Activated T-cell treated with anti-CD3 and anti-CD28 coated beads for 48 hours (primary cell): ENCODE measurements at places on chromosomes 5 and 9.

- DNase-seq = no peak
Observed at GRCh38 chr5:32302835-32303754, 9.6 kb downstream of the MTMR12 start.

DNA sequence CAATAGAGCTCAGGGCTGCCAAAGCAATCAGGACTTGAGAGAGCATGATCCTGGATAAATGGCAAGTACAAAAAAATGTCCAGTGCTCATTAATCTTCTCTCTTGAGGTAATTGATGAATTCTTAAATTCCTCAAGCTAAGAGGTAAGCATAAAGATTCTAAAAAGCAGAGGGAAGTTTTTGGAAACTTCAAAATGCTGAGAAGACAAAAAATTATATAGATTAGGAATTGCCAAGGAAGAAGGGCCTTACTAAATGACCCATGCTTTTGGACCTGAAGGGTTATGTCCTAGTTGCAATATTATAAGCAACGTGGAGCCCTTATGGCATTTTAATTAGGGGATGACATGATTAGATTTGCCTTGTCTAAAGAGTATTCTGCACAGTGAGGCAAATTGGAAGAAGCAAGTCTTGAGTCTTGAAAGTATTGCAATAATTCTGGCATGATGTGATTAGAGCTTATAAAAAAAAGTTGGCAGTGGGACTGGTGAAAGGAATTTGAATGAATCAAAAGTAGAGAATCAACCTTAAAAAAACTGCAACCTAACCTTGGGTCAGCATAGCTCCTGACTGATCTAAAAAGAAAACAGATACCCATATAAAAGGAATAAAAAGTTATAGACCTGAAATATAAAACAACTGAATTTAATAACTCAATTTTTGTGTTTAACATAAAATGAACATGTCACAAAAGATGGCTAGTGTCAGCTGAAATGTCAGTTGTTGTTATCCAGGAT is 323.8 kb upstream of the ARRDC3 start:
- DNase-seq = no peak

- no peak for DNase-seq
Observed at GRCh38 chr5:130529111-130529510, 624.8 kb downstream of the CHSY3 start.

- no peak for DNase-seq
Observed at GRCh38 chr9:107548298-107549142, 59.0 kb upstream of the KLF4 start.

GRCh38 chr5:89351222-89351621 is 468.2 kb upstream of the MEF2C start:
- no peak for DNase-seq

DNA sequence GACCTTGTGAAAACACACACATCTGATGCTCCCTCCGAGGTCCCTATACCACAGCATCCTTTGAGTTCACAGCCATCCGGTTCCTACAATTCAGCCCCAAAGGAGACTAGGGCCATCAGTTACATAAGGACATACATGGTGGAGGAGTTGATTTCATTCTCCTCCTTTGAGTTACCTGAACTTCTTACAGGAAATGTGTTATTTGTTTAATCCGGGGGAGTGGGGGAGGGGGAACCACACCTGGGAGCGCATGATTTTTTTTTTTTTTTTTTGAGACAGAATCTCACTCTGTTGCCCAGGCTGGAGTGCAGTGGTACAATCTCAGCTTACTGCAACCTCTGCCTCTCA is 30.7 kb downstream of the SEMA4D start:
- no peak for DNase-seq

DNA sequence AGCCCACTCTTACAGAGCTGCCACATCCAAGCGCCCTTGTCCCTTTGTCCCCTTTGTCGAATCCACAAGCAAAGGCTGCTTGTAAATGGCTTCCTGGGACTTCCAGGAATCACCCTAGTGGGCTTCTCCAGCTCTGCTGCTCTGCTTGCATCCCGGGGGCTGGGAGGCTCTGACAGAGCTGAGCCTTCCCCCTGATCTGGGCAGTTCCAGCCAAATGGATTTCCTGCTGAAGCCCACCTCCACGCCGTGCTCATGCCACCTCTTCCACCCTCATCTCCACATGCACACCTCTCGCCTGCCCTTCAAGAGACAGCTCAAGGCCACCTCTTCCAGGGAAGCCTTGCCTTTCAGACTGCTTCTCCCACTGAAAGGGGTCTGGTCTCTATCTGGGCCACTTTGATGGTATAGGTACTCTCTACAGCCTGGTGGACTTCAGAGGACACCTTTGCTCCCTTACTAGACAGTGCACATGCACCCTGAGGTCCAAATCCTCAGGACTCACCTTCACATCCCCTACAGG is 106.2 kb downstream of the LHFPL2 start:
- DNase-seq = no peak

- DNase-seq = no peak
Observed at GRCh38 chr9:23674016-23674585, 151.9 kb downstream of the ELAVL2 start.

- DNase-seq = no peak
Observed at GRCh38 chr5:142626099-142626498, 59.8 kb downstream of the FGF1 start.

GRCh38 chr5:79929095-79929494 is 62.0 kb downstream of the MTX3 start:
- DNase-seq = no peak

GRCh38 chr5:21574961-21575360 is 1278.2 kb downstream of the CDH12 start:
- no peak for DNase-seq

GRCh38 chr9:136531904-136532798 is 13.7 kb downstream of the NOTCH1 start:
- no peak for DNase-seq

DNA sequence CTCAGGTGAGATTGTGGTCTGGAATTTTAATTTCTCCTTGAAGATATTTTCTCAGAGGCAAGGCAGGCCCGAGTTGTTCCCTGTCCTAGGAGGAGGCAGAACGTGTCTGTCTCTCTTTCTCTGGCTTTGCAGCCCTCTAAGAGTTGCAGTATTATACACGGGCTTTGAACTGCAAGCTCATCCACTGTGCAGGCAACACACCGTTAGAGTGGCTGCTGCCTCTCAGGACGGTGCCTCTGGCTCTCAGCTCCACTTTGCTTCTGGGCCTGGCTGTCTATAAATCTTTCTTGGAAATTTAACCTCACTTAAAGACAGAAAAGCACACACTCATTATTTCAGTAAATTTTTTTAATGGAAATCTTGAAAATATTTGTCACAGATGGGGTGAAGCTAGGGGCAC is 170.1 kb upstream of the ADCY2 start:
- DNase-seq = no peak

- no peak for DNase-seq
Observed at GRCh38 chr9:88777498-88778312, 213.6 kb upstream of the S1PR3 start.

DNA sequence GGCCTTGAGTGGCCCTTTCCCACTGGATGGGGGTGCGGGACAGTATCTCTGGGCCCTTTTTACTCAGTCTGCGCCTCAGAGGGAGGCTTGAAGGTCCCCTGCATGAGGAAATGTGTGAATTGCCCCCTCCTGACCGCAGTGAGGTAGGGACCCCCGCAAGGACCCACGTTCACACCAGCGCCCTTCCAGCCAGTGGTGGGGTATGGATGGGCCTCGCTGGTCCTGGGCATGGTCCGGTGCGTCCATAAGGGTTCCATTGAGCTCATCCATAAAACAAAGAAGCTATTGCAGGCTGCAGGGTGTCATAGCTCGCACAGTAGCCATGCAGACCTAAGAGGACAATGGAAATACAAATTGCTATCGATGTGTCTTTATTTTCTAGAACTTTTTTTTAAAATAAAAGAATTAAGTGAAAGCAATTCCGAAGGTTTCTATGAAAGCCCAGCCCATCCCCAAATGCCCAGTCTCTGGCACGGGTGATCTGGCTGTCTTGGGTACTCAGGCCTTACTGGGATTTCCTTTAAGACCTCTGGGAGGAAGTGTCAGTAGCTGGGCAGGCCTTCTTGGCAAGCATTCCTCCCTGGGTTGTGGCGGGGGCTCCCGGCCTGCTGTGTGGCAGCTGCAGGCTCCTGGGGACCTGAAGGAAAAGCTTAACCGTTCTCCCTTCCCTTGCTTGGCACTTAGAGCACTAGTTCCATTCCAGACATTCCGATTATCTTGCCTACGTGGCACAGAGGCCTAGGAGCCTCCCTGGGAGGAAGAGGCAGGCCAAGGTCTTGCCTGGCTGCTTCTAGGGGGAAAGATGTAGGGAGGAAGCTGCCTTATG is 1.5 kb upstream of the SEMA5A start:
- no peak for DNase-seq

GRCh38 chr9:134437403-134438194 is 111.3 kb downstream of the RXRA start:
- no peak for DNase-seq

GRCh38 chr5:88722546-88723073 is 160.4 kb downstream of the MEF2C start:
- no peak for DNase-seq

- DNase-seq = no peak
Observed at GRCh38 chr9:113964495-113965170, 88.5 kb downstream of the ZNF618 start.

GRCh38 chr9:70374962-70375618 is 39.4 kb downstream of the KLF9 start:
- no peak for DNase-seq

GRCh38 chr5:114477816-114478334 is 116.0 kb downstream of the KCNN2 start:
- no peak for DNase-seq

DNA sequence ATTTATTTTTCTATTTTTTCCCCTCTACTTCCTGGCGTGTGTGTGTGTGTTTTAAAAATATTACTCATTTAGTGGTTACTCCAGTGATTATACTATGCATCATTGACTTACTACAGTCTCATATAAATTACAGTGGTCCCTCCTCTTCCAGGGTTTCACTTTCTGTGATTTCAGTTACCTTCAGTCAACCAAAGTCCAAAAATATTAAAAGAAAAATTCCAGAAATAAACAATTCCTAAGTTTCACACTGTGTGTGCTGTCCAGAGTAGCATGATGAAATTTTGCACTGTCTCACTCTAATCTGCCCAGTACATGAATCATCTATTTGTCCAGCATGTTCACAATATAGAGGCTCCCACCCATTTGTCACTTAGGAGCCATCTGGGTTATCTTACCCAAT is 47.4 kb upstream of the CCDC112 start:
- no peak for DNase-seq

GRCh38 chr5:102924963-102925362 is 169.9 kb downstream of the PAM start:
- DNase-seq = no peak

DNA sequence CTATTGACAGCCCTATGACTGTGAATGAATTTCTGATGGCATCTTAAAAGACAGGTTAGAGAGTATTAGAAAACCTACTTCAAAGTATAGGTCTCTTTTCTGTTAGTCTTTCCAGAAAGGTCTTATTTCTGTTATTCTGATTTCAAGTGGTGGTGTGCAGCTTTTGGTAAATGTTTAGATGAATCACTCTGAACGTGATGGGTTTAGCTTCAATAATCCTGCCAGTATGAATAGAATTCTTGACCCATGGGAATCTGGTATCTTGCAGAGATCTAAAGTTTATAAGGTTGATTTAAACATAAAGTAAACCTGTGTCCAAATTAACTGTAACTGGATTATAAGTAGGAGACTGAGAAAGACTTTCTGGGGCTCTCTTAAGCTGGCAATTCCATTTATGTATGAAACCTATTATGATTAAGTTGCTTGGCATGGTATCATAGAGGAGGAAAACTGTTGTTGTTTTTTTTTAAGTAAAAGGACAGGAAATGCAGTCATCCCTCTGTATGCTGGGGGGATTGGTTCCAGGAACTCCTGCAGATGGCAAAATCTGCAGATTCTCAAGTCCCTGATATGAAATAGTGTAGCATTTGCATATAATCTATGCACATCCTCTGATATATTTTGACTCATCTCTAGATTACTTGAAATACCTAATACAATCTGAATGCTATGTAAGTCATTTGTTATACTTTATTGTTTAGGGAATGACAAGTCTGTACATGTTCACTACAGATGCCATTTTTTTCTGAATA is 77.0 kb upstream of the ADAMTS19 start:
- no peak for DNase-seq
